ENCODE measurements at places on chromosomes 2 and 18.

DNA sequence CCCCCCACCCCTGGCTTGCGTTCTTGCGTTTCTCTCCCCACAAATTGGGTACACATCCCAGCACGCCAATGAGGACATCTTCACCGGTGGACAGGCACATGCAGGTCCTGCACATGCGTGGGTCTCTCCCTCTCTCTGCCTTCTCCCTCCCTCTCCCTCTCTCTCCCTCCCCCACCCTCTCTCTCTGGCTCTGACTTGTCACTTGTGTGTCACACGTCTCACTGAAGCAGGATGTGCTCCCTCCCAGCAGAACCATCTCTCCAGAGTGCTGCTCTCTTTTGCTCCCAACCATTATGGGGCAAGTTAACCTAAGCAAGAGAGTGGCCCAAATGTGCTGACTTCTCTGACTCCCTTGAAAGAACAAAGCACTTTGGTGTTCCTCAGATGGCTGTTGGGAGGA is 120.8 kb upstream of the CAB39 start:
- no peak for DNase-seq

GRCh38 chr2:63627866-63628265 is 39.1 kb downstream of the MDH1 start:
- DNase-seq = no peak

GRCh38 chr2:234492717-234493485 is 4.0 kb downstream of the ARL4C start:
- no peak for DNase-seq

GRCh38 chr18:3114026-3114425 is 101.1 kb upstream of the LPIN2 start:
- no peak for DNase-seq

- DNase-seq = no peak
These were observed 18.8 kb downstream of the CDH7 start for GRCh38 chr18:65769652-65770051.

GRCh38 chr18:77068321-77069312 is 64.0 kb downstream of the MBP start:
- DNase-seq = no peak

DNA sequence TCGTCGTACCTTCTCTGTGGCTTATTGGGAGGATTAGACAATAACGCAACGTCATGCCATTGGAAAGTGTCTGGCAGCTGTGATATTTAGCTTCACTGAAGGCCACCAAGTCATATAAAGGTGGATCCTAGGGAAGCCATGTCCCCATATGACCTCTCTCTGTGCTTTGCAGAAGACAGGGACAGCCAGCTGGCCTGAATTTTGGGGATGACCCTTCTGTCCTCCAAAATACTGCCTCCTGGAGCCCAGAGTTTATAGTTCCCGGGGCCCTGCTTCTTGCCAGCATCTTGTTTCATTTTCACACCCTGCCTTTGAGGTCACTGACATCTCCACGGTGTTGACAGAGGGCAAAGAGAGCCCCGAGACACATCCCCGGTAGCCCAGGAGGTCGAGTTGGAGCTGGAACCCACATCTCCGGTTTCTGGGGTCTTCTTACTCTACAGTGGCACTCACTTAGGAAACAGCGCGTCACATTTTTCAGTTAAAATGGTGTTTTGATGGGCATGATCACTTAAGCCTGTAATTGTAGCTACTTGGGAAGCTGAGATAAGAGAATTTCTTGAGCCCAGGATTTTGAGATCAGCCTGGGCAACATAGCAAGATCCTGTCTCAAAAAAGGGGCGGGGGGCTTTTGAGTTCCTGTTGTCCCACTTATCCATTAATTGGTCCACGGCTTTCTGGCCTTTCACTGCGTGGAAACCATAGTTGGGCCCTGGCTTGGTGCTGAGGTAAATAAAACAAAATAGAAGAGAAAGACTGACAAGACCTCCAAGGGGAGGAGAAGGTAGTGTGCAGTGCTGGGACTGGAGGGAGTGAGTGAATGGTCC is 101.1 kb downstream of the DDX1 start:
- no peak for DNase-seq

- no peak for DNase-seq
These were observed 716 bp upstream of the SLC39A10 start for GRCh38 chr2:195656161-195656858.

DNA sequence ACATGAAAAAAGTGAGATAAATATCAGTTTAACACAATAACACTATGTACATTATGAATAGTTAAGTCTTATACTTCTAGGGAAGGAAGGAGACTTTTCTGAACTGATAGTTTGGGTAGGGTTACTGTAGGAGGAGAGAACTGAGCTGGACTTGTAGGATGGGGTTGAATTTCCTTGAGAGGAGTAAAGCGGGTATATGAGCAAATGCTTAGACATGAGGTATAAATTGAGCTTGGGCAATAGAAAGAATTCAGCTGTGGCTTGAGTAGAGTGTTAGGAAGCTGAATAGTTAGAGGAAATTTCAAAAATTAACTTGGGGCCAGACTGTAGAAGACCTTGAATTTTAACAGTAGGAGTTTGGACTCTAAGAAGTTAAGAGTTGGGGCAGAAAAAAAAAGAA is 45.1 kb downstream of the LCLAT1 start:
- no peak for DNase-seq

DNA sequence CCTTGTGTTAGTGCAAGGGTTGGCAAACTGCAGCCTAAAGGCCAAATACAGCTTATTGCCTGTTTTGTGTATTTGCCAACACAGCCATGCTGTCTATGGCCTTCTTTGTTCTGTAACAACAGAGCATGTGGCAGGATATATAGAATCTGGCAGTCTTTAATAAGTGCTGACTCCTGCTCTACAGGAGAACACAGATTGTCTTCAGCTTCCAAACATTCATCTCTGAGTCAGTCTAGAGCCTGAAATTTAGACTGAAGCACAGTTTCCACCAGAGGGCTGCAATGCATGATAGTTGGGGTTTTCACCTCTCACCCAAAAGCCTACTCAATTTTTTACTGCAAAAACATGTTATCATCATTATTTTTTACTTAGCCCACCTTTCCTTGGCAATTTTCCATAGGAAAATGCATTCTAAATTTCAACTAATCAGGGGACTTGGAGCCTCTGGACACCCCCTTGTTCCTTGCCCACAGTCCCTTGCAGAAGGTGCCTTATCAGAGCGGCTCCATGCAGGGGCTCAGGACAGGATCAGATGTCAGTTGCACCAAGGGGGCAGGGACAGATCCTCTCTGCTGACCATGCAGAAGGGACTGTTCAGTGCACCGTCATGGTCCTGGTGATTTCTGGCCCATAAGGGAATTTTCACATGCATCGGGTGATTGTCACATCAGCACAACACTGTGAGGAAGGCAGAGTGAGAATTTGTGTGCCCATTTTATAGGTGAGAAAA is 12.4 kb downstream of the IL37 start:
- no peak for DNase-seq

DNA sequence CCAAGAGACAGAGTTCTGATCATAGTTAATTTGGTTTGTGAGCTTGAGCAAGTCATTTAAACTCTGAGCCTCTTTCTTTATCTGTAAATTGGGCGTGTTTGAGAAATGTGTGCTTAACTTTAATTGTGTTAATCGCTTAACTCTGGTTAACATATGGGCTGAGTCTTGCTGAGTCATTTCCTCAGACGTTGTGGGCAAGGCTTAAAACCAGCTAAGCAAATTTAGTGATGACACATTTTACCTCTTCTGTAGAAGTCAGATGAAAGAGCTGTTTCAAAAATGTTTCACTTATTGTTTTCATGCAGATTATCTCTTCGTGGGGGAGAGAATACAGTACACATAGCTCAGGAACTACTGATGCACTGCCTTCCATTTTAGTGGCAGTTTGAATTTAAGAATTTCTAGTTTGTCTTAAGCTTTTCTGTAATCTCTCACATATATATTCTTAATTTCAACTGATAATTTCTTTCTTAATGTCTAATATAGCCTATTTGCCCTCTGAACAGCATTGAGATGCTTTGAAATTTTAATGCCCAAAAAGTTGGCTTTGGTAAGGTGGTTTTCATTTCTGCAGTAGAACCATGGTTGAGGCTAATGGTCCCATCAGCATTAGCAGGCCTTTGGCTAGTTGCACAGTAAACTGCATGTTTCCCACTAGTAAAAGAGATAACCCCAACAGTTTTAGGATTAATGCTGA is 34.9 kb downstream of the RAB10 start:
- DNase-seq = peak; percentile 8

DNA sequence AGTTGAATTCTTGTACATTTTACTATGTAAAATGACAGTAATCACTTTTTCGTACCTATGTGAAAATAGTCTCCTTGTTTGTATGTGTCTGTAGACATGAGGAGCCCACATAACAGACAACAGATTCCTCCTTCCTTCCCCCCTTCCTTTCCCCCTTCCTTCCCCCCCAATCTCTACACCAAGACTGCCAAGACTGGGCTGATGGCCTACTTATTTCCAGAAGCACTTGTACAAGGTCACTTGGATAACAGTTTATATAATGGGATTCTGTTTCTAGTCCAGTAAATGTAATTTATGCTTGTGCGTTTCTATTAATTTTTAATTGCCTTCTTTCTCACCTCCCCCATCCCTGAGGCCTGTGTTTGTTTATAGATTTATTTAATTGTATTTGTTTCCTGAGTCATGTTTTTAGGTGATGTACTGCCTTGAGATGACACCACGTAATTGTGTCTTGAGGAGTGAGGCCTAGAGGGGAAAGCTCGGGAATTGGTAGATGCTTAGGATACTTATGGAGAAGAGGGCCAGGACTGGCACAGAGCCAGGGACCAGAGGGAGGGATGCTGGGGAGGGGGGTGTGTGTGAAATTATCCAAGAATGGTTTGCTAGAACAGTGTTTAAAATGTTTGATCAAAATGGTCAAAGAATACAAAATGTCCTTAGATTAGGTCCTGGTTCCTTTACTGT is 12.3 kb downstream of the B3GNT2 start:
- DNase-seq = no peak

- DNase-seq = no peak
These were observed 5.0 kb upstream of the CHST10 start for GRCh38 chr2:100422320-100423055.

GRCh38 chr18:10591896-10592295 is 66.1 kb downstream of the NAPG start:
- no peak for DNase-seq

- no peak for DNase-seq
These were observed 29.4 kb downstream of the ZFP36L2 start for GRCh38 chr2:43196768-43197587.

DNA sequence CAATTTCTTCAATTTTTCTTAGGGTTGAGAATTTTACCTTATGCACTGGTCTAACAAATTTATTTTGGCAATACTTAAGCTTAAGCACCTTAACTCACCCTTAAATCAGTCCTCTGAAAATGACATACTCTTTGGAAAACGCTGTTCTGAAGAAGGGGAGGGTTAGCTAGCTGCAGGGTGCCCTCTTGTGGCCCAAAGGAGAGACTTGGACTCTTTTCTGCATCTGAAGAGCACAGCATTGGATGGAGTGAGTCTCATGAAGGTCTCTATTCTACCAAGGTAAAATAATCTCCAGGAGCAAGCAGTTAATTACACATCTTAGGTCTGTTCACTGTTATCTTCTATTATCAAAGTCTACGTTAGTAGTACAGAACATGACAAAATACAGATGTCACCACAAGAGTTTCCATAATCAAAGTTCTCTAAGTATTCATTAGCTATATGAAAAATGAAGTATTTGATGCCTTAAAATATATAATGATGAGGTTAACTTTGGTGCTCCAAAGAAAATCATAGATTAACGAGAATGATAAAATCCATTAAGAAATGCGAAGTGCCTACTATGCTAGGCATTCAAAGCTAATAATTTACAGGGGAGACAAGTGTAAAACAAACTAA is 24.4 kb downstream of the PUM2 start:
- peak; percentile 33 for DNase-seq

DNA sequence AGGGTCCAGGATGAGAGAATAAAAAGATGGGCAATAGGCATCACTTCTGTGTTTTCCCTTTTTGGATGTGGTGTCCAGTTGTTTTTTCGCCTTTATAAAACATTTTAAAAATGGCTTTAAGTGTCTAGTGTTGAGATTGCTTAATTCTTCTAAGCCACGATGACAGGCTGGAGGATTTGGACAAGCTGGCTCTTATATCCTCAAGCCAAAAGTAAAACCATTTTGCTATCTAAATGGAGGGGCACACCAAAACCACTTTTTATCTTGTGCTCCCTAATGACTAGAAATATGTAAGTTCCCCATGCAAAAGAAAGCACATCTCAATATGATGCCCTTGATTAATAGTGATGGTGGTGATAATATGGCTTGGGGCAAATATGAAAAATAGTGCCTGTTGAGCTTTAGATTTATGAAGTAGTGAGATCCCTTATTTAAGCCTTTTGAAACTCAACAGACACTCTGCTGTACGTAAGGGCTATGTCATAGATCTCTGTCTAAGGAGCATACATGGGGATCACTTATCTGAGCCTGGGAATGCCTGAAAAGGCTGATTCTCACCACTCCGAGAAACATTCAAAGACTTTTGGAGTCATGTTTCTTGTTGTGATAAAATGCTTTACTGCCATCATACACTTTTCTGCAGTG is 185.5 kb downstream of the KCNS3 start:
- no peak for DNase-seq

DNA sequence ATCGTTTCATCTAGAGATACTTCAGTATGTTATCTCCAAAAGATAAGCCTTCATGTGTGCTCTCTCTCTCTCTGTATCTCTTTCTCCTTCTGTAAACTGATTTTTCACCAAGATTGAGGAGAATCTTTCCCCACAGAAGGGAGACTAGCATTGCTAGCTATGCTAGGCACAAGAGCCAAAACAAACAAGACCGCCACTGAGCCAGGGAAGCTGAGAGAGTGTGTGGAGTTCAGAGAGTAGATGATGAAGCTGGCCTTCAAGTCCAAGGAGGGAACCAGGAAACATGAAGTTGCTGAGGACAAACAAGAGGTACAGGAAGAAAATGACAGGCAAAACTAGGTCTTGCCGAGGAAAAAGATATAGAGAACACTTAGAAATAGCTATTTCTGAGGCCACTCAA is 23.4 kb downstream of the DAPL1 start:
- no peak for DNase-seq

GRCh38 chr2:236133410-236134012 is 34.7 kb downstream of the GBX2 start:
- DNase-seq = no peak

Measured in hindlimb muscle (tissue), 1 donor.